Cardiac ventricle fibroblast (primary cell): ENCODE measurements at places on chromosomes 7 and 10. TPM values are rescaled to one million over a fixed set of nuclear protein-coding genes. Genes with fewer than 3 reads are reported as not detected.

Gene LIPJ
- total RNA-seq: not detected in 2 replicates

Gene ELFN1
- 0.68 and 1.1 TPM in 2 replicates for total RNA-seq

Gene TDRD1
- 1.2 and 1.7 TPM in 2 replicates for total RNA-seq

Gene ATOH7
- not detected in 2 replicates for total RNA-seq

Gene DDC
- total RNA-seq: 1.6 TPM in 1 of 2 replicates, not detected in the other

Gene MINDY4
- total RNA-seq: 9.5 and 10.1 TPM in 2 replicates

Gene COL28A1
- 0.44 TPM in 1 of 2 replicates, not detected in the other for total RNA-seq

Gene GPR26
- total RNA-seq: not detected in 2 replicates

Gene TBATA
- not detected in 2 replicates for total RNA-seq

Gene PIK3AP1
- total RNA-seq: not detected in 2 replicates

Gene BTBD16
- not detected in 2 replicates for total RNA-seq

Gene AOC1
- total RNA-seq: not detected in 2 replicates

Gene NPFFR1
- total RNA-seq: not detected in 2 replicates

Gene ADAM22
- 0.19 and 0.34 TPM in 2 replicates for total RNA-seq

Gene ANKRD61
- not detected in 2 replicates for total RNA-seq
